Stimulated activated CD4-positive, alpha-beta T cell treated with anti-CD3 and anti-CD28 coated beads, Interleukin-1b, Interleukin-23, amount 100 ng/mL, for 1 hour (primary cell): ENCODE measurements at places on chromosomes 6 and 20.

- no peak for DNase-seq
These were observed 213.7 kb downstream of the GRIK2 start for GRCh38 chr6:101607111-101607690.

- no peak for DNase-seq
These were observed 6.3 kb upstream of the HMGN4 start for GRCh38 chr6:26531897-26532296.

DNA sequence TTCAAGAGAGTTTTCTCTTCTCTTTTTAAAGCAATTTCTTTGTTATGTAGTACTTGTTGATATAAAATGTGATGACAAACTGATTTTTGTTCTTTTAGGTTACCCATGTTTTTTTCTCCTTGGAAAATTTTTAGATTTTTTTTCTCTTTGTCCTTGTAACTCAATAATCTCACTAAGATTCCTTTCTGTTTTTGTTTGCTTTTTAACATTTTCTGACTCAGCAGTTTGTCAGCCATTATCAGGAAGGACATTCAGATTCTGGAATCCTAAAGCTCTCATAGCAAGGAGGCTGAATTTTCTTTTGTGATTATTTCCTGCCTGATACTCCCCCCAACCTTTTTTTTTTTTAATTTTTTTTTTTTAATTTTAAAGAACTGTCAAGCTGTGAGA is 75.2 kb upstream of the CITED2 start:
- no peak for DNase-seq

- DNase-seq, result no peak
These were observed 114.0 kb upstream of the NEDD9 start for GRCh38 chr6:11346516-11346915.

GRCh38 chr6:118370722-118371121 is 177.4 kb upstream of the PLN start:
- no peak for DNase-seq
